ENCODE measurements at places on chromosomes 1 and 21.

DNA sequence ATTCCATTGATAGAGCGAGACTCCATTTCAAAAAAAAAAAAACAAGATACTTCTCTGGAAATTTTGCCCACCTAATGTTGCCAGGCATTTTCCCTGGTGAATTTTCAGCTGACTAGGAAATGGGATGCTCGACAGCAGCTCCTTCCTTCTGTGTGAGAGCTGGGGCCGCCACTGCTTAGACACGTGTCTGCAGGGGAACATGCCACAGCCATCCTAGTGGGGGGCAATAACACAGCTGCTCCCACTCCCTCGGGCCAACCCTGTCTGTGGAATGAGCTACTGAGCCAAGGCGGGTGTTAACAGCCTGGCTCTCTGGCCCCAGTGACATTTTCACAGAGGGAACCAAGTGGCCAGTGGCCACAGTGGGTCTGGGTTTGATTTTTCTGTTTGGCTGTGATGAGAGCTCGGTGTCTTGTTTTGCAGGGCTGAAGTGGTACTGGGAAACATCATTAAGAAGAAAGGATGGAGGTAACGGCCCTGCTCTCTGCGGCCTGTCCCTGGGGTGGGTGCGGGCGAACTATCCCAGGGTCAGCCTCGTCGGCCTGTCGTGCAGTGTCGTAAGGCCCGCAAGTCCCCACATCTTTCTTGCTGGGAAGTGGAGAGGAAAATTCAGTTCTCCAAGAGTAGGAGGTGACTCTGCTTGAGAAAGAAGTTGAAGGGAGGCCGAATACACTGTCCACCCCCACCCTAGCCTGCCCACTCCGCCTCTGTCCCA is 39.2 kb downstream of the KCNAB2 start:
- DNase-seq, result no peak

DNA sequence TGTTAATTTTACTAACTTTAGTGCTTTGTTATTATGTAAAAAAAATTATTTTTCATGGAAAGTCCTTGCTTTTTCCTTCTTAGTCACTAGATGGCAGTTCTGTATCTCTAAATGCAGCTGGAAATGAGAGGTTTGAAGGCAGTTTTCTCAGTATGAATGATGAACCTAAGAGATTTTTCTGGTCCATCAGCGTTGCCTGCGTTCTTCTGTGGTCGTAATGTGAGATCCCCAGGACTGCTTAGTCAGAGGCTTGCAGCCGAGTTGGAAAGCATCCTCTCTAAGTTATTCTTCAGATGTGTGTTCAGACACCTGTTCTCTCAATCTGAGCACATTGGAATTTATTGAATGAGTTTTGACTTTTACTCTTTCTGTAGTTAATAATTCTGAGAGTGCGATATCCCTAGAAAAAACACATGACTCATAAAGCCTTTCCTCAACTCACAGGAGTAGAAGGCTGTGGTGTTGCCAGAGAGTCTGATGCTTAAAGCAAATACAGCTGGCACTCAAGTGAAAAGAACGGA is 99.3 kb downstream of the FMN2 start:
- no peak for DNase-seq

DNA sequence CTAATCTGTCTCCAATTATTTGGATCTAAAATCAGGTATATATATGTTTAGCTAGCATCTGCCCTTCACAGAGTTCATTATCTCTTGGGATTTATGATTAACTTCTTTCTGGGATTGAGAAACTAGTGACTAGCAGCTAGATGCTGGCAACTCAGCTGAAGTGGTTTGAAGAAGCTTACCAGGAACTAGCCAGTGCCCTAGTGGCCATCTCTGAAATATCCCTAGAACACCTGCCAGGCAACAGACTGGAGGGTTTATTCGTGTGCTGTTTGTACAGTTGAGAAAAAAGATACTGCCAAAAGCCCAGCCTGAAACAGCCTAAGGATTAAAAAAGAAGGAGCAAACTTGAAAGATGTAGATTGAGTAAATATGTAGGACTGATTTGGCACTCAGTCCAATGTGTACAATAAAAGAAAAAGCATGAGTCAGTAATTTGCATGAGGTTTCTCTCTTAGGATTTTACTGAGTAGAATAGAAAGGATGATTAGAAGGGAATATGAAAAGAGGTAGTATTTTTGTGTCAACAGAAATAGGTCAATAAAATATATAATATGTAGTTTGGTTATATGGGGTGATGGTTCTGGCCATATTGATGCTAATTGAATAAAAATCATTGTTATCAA is 1144.6 kb upstream of the ADGRL2 start:
- no peak for DNase-seq

DNA sequence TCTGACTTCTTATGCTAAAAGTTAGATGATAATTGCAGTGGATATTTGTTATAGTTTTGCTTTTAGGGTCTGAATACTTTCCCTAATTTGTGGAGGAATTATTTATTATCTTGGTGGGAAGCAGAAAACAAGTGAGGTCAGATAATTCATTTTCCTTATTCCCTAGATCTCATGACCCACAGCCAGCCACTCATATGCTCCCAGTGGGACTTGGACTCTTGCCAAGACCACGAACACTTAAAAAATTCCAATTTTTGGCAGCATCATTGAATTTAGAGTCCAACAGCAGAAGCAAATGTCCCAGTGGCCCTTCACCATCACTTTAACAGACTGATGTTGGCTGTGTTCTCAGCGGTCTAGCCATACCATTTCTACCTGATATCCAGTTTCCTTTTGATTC is 204.2 kb downstream of the HMCN1 start:
- no peak for DNase-seq

DNA sequence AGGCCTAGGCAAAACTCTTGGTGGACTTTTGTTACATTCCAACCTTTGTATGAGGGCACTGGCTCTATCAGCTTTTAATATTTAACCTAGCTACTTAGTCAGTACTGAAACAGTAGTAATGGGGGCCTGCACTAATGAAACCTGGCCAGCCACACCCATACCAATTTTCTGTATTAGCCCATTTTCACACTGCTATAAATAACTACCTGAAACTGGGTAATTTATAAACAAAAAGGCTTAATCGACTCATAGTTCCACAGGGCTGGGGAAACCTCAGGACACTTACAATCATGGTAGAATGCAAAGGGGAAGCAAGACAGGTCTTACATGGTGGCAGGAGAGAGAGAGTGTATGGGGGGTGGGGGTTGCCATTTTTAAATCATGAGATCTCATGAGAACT is 245.7 kb upstream of the RGS18 start:
- DNase-seq, result no peak

DNA sequence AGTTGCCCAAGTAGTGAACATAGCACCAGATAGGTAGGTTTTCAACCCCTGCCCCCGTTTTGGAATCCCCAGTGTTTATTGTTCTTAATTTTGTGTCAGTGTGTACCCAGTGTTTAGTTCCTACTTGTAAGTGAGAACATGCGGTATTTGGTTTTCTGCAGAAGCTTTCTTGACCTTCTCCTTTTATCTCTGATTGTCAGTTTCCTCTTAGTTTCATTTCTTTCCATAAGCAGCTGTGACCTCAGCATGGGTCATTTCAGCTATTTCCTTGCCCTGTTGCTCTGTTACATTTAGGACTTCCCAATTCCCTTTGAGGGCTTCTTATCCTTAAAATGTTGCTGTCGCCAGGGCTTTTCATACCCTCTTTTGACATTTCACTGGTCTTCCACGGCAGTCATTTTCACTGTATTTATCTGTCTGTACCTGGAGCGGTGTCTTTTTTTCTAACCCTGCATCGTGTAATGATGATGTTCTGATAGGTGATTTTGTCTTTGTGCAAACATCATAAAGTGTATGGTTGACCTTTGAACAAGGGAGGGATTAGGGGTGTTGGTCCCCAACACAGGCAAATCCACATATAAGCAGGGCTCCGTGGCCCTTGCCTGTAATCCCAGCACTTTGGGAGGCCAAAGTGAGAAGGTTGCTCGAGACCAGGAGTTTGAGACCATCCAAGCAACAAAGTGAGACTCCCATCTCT is 15.0 kb downstream of the ITSN1 start:
- no peak for DNase-seq

- no peak for DNase-seq
Observed at GRCh38 chr1:67679691-67680090, 5.3 kb upstream of the GADD45A start.

GRCh38 chr1:178847396-178847849 is 23.5 kb downstream of the ANGPTL1 start:
- DNase-seq, result no peak

GRCh38 chr1:117581391-117581943 is 24.4 kb upstream of the TENT5C start:
- DNase-seq, result no peak

DNA sequence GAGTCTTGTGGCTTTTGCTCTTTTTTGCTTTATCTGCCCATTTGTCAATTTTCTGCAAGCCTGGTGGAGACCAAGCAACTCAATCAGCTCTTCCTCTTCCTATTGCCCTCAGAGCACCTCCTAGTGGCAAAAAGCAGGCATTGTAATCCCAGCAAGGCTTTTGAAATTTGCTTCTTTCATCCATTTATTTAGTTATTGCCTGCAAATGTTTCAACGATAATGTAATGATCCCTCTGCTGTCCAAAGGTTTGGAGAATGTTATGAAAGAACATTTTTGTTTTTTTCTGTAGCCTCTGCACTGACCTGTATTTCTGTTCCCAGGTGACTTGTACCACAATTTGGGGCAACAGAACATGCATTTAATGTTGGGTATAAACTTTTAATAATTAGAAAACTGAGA is 127.8 kb downstream of the GABPA start:
- DNase-seq, result no peak

DNA sequence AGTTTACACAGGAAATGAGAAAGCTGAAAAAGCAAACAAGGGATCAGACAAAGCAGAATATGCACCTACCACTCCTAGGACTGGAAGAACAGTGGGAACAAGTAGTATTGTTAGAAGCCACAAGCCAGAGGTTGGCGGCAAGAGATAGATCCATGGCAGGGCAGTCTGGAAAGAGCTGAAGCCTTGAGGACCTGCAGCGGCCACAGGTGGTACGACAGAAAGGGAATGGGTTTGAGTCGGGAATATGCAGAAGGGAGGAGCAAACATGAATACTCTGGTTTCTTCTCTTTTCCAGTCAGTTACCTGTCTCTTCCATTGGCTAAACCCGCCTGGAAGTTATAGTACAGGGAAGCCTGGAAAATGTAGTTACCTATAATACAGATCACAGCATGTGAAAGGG is 3.9 kb upstream of the PCNX2 start:
- no peak for DNase-seq

DNA sequence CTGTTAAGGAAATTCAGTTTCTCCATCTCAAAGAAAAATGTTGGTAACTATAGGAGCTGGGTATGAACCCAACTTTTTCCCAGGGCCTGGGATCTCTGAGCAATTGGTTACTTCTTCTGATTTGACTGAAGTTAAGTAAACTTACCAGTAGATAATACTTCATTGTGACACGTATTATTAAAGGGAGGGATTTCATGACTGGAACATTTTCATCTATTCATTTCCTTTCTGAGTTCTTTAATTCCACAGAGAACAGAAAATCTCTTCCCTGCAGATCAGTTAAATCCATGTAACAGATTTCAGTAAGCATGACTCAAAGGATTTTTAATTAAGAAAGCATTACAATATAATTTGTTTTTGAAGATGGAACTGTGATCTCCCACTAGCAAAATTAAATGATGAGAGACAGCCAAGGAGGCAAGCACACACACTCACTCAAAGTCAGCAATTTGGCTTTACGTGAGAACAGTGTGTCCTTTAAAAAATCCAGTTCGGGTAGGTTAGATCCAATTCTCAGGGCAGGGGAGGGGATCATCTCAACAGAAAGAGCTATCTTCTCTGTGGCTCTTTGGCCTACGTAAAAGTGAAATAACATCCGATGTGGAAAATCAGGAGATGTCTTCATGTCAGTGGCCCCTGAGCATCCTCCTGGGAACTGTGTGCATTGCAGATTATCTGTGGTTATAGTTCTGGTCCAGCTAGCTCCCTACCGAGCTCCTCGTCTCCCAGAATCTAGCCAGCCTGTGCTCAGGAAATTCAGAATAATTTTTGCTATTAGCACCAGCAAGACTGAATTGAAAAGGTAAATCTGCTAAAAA is 10.8 kb upstream of the MYOC start:
- DNase-seq, result no peak

GRCh38 chr1:117346206-117346928 is 20.9 kb upstream of the MAN1A2 start:
- DNase-seq, result no peak

DNA sequence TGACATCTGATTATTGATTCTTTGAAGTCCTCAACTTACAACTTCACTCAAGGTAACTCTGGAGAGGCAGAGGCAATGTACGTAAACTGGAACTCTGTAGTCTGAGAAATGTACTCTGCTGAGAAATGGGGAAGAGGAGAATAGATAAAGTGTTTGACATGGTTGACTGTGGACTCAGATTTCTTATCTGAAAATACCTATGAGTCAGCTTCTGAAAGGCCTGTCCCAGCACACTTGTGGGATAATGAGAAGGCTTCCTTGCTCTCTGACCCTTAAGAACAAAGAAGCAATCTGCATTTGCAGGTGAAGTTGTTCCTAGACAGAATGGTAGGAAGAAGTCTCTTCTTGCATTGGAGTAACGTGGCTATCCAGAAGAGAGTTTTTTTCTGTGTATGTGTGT is 1573.5 kb downstream of the BRINP3 start:
- DNase-seq, result no peak

- no peak for DNase-seq
Observed at GRCh38 chr1:94325377-94326302, 88.3 kb upstream of the ARHGAP29 start.

DNA sequence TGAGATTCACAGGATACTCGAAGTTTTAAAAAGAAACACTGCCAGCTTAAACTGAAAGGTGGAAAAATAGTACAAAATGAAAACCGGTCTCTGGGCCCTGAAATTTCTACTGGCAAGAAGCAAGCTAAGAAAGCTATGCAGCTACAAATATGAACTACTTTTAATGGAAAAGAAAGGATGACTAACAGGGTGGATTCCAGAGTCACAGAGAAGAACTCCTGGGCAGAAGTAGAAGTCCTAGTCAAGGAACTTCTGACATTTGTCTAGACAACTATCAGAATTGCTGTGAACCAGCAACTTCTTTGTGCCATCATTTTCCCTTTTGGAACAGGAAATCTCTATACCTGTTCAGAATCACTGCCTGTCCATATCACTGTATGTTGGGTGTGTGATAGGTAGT is 38.1 kb downstream of the CD160 start:
- no peak for DNase-seq

DNA sequence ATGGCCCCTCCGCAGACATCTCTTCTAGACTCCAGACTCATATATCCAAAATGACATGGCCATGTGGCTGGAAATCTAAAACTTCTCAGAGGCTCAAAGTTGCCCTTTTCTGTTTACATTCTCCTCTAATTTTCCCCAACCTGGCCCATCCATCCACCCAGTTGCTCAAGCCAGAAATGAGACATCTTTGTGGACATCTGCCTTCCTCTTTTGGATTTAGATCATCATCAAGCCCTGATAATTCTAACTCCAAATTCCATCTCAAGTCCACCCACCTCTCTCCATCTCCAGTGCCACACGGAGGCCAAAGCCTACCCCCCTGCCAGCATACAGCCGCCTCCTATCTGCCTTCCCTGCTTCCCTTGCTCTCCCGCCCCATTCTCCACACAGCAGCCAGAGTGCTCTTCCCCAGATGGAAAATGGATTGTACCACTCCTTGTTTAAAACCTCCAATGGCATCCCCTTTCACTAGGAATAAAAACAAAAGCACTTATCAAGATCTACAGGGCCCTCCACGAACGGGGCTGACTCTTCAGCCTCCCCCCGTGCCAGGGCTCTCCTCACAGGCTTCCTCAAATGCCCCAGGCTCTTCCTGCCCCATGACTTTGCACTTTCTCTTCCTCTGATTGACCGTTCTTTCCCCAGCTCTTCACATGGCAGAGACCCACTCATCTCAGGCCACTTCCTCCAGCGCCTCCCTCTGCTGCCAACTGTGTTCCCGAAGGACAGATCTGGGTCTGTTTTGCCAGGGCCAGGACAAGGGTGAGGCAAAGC is 40.1 kb downstream of the SYT6 start:
- no peak for DNase-seq

- DNase-seq, result no peak
Observed at GRCh38 chr1:162922201-162922600, 61.2 kb upstream of the CCDC190 start.

Data from mesothelial cell of epicardium (in vitro differentiated cells).